ENCODE measurements at places on chromosomes 4 and X.

DNA sequence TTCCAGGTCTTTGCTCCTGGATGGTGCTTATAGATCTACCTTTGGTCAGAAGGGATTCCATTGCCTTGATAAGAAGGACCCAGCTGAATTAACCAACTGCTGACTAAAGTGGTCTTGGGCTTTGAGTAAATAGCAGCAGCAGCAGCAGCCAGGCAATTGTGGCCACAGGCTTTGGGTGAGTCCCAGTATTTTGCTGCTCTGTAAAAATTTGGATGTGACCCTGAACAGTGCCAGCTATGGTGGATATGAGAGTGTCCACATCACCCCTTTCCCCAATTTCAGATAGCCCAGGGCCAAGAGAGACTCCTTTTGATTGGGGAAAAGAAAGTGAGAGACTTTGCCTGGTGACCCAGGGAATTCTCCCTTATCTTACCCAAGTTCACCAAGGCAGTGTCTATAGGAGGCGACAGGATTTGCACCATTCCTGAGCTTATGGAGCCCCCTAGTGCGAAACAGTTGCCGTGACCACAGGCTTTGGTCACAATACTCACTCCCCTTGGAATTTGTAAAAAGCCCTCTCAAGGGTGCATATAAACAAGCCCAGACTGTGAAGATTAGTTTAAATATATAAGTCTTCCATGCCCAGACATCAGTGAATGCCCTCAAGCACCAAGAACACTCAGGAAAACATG lies 518.0 kb downstream of the TMA16 start:
- no peaks in the 10 kb centered on the region for H3K36me3 ChIP-seq
- H3K27ac ChIP-seq = no peak overlapping the region
- no peak for DNase-seq
- H3K4me1 ChIP-seq = no peaks in the 10 kb centered on the region

DNA sequence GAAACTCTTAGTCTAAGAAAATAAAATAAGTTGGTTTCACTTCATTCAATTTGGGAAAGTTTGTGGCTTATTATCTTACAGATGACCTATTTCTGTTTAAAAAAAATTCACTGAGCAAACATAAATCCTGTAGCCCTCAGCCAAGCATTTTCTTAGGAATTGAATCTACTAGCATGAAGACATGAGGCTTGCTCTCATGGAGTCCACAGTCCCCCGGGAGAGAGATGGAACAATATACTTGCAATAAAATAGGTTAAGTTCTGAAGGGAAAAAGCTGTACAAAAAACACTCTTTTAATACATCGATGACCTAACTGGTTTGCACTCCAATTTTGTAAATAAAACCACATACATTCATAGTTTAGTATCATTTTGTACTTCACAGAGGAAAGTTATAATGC lies 642.6 kb upstream of the FAM241A start:
- DNase-seq = no peak
- no peaks in the 10 kb centered on the region for H3K36me3 ChIP-seq
- no peak overlapping the region for H3K27ac ChIP-seq
- no peaks in the 10 kb centered on the region for H3K27me3 ChIP-seq
- no peaks in the 10 kb centered on the region for H3K4me1 ChIP-seq

DNA sequence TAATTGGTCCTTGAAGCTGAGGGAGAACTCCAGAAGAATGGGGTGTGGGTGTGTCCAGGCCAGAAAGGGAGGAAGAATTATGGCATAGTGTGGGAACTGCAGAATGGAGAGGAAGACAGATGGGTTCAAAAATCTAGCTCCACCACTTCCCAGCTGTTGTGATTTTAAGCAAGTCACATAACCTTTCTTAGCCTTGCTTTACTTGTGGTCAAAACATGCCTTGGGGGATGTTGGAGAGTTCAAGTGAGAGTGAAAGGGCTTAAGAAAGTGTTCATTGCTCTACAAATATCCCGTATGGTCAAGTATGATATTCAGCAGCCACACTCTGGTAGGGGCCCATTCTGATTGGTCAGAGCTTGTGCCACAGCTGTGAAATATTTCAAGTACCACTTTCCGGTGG lies 15.0 kb upstream of the STARD8 start:
- H3K27me3 ChIP-seq = no peaks in the 10 kb centered on the region
- no peaks in the 10 kb centered on the region for H3K4me1 ChIP-seq
- no peak overlapping the region for H3K4me3 ChIP-seq
- no peaks in the 10 kb centered on the region for H3K36me3 ChIP-seq
- H3K27ac ChIP-seq = no peak overlapping the region

- H3K27me3 ChIP-seq = peaks cover 6% of the 10 kb centered on the region
- H3K4me3 ChIP-seq = no peak overlapping the region
- peaks cover 8% of the 10 kb centered on the region for H3K4me1 ChIP-seq
- no peak overlapping the region for H3K27ac ChIP-seq
- H3K36me3 ChIP-seq = peaks cover 42% of the 10 kb centered on the region
- DNase-seq = no peak
Measured at GRCh38 chrX:133307094-133307493, 88.9 kb upstream of the TFDP3 start.

DNA sequence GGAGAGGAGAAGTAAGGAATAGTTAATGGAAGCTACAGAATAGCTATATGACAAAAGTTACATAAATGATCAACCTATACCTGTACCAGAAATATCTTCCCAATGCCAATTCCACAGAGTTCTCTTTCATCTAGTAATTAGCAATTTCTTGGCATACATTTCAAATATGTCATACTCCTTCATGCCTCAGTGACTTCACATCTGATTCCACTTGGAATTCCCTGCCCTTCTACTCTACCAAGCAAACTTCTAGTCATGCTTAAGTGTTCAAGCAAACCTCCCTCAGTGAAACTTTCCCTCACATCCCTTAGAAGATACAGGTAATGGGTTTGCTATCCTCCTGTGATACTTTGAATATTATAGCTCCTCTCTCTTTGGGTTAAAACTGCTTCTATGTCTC lies 127.1 kb downstream of the KLHL13 start:
- peaks cover 7% of the 10 kb centered on the region for H3K4me1 ChIP-seq
- no peaks in the 10 kb centered on the region for H3K27me3 ChIP-seq
- no peak overlapping the region for H3K4me3 ChIP-seq
- no peaks in the 10 kb centered on the region for H3K36me3 ChIP-seq
- DNase-seq = no peak
- H3K27ac ChIP-seq = no peak overlapping the region

- no peak for DNase-seq
- H3K4me3 ChIP-seq = no peak overlapping the region
- peaks cover 3% of the 10 kb centered on the region for H3K27me3 ChIP-seq
- H3K27ac ChIP-seq = no peak overlapping the region
Measured at GRCh38 chr4:1470816-1471442, 64.7 kb upstream of the NKX1-1 start.

- no peaks in the 10 kb centered on the region for H3K4me1 ChIP-seq
- no peak overlapping the region for H3K27ac ChIP-seq
- no peak for DNase-seq
- H3K4me3 ChIP-seq = no peak overlapping the region
Measured at GRCh38 chr4:62927574-62927973, 1481.7 kb downstream of the TECRL start.

DNA sequence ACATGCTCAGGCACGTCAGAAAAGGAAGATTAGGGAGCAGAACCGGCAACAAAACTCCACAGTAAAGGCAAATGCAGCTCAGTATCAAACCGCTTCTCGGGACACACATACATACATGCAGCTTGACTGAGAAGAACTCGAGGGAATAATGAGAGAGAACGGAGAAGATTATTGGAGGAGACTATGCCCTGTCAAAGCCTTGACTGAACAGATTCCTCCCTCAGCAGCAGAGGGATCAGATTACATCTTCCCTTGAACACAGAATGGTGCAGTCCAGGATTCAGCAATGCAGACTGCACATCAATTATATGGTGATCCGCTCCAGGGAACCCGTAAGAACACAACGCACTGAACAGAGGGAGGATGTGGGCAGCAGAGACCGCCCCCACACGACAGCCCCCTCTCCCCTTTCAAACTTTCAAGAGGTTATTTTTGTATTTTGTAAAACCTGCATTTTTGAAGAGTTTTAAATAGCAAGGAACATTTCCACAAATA lies 183.2 kb downstream of the FBXW7 start:
- peak overlapping the region; percentile 74 for H3K27ac ChIP-seq
- no peaks in the 10 kb centered on the region for H3K36me3 ChIP-seq
- H3K4me1 ChIP-seq = peaks cover 14% of the 10 kb centered on the region
- H3K4me3 ChIP-seq = peak overlapping the region; percentile 89
- H3K27me3 ChIP-seq = no peaks in the 10 kb centered on the region

DNA sequence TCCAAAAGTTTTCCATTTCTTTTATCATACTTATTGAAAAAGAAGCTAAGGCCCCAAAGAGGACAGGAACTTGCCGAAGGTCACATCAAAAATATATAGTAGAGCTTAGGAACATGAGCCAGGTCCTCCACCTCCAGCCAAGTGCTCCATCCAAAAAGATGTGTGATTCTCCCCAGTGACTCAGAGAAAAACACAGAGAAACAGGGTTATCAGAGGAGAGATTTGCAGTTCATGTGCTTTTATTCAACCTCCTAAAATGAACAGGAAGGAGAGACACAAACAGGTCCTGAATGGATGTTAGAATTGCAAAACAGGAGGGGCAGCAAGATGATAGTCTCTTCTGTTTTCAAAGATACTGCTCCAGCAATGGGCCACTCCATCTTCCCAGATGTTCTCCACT lies 19.6 kb upstream of the FGF16 start:
- no peaks in the 10 kb centered on the region for H3K4me1 ChIP-seq
- H3K27ac ChIP-seq = no peak overlapping the region
- no peaks in the 10 kb centered on the region for H3K27me3 ChIP-seq
- H3K4me3 ChIP-seq = no peak overlapping the region
- H3K36me3 ChIP-seq = no peaks in the 10 kb centered on the region

DNA sequence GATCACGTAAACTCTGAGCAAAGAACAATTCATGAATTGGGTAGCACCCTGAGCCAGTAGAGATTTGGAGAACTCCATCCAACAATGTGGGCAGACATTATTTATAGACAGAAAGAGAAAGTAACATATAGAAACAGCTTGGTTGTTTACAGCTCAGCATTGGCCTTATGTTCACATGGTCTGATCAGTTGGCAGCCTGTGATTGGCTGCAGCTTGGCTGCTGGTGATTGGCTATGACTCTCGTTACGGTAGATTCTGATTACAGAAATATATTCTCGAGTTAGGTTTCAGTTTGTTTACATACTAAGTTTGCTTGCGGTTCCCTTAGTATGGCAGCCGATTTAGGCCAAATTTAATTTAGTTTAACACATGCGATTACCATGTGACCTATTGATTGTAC lies 663.4 kb downstream of the RAPGEF2 start:
- no peak overlapping the region for H3K27ac ChIP-seq
- H3K36me3 ChIP-seq = no peaks in the 10 kb centered on the region
- no peak for DNase-seq
- no peaks in the 10 kb centered on the region for H3K4me1 ChIP-seq
- peaks cover 2% of the 10 kb centered on the region for H3K27me3 ChIP-seq

DNA sequence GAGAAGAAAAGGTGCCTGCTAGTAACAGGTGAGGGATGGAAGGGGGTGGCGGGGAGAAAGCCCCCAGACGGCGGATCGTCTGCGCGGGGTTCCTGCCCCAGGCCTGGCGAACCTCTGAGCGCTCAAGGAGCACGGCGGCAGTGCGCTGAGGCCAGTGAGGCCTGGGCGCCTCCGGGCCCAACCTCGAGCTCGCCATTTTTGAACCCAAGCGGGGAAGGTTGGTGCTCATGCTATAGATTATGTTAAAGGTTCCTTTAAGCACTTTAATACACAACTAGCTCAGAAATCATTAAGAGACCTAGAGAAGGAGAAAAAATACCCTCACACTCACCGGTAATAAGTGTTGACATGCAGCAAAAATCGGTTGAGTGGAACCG lies 7.9 kb downstream of the PITX2 start:
- peaks cover 90% of the 10 kb centered on the region for H3K27me3 ChIP-seq
- H3K27ac ChIP-seq = no peak overlapping the region
- no peak for DNase-seq
- H3K4me3 ChIP-seq = peak overlapping the region; percentile 76

DNA sequence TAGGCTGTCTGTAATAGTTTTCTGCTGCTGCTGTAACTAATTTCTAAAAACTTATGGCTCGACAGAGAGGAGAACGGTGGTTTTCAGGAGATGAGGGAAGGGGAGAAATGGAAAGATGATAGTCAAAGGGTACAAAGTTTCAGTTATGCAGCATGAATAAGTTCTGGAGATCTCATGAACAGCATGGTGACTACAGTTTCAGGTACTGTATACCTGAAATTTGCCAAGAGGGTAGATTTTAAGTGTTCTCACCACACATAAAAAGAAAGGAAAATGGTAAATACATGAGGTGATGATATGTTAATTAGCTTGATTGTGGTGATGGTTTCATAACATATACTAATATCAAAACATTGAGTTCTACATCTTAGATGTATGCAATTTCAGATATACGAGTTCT lies 34.9 kb downstream of the DRD5 start:
- H3K36me3 ChIP-seq = no peaks in the 10 kb centered on the region
- H3K4me1 ChIP-seq = peaks cover 7% of the 10 kb centered on the region
- H3K4me3 ChIP-seq = no peak overlapping the region
- H3K27ac ChIP-seq = no peak overlapping the region

- H3K4me1 ChIP-seq = peaks cover 62% of the 10 kb centered on the region
- H3K27me3 ChIP-seq = no peaks in the 10 kb centered on the region
- no peak overlapping the region for H3K27ac ChIP-seq
- H3K36me3 ChIP-seq = peaks cover 3% of the 10 kb centered on the region
- DNase-seq = no peak
Measured at GRCh38 chr4:98518559-98519267, 139.7 kb downstream of the TSPAN5 start.

DNA sequence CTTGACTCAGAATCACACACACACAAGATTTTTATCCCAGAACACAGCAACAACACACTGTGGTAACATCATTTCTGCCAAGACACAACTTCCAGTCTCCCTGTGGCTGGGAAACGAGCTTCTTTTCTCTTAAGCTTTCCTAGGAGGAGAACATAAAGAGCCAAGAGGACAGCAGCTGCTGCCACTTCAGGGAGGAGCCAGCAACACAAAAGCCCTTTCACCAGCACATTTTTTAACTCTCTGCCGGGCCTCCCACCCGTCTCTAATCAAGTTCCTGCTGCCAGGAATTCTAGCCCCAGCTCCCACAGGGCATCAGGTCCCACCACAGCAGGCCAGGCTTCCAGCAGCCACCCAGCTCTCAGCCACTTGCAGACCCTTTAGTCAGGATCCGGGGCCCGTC lies 22.4 kb downstream of the FAT1 start:
- H3K27me3 ChIP-seq = no peaks in the 10 kb centered on the region
- peak overlapping the region; percentile 86 for H3K27ac ChIP-seq
- H3K4me1 ChIP-seq = peaks cover 40% of the 10 kb centered on the region
- H3K4me3 ChIP-seq = peak overlapping the region; percentile 58
- peaks cover 75% of the 10 kb centered on the region for H3K36me3 ChIP-seq

GRCh38 chr4:157222771-157223160 lies 2.2 kb downstream of the GRIA2 start:
- H3K4me1 ChIP-seq = peaks cover 9% of the 10 kb centered on the region
- H3K4me3 ChIP-seq = peak overlapping the region; percentile 95
- no peak for DNase-seq
- H3K27ac ChIP-seq = peak overlapping the region; percentile 68
- peaks cover 61% of the 10 kb centered on the region for H3K27me3 ChIP-seq
- no peaks in the 10 kb centered on the region for H3K36me3 ChIP-seq

DNA sequence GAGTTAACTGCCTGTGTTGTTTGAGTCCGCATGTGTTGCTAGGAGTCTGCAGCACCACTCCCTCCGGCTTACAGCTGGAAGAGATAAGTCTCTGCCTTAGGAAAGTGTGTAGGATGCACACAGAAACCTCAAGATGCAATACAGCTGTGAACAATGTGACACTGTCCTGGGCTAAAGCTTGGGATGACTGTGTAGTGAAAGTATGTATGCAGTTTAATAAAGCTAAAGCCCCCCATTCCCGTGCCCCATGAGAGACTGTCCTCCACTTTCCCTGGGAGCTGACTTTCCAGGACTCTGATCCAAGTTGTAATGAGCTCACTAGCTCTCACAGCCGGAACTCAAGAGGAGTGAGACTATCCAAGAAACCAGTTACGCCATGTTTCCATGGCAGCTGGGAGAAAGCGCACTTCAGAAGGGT lies 156.6 kb upstream of the FTHL17 start:
- no peaks in the 10 kb centered on the region for H3K27me3 ChIP-seq
- no peak overlapping the region for H3K4me3 ChIP-seq
- H3K4me1 ChIP-seq = no peaks in the 10 kb centered on the region
- no peak overlapping the region for H3K27ac ChIP-seq
- peaks cover 5% of the 10 kb centered on the region for H3K36me3 ChIP-seq

All from type B pancreatic cell (in vitro differentiated cells).